AG04450 (cell line): ENCODE measurements at places on chromosomes 3 and 15. TPM values are rescaled to one million over a fixed set of nuclear protein-coding genes. Genes with fewer than 3 reads are reported as not detected.

Gene HRG
- not detected in 2 replicates for polyA plus RNA-seq

Gene GOLGA8J
- polyA plus RNA-seq = not detected in 2 replicates

Gene TBL1XR1
- 199 and 207 TPM in 2 replicates for polyA plus RNA-seq

Gene NUP210
- 0.04 and 0.05 TPM in 2 replicates for polyA plus RNA-seq

Gene ATP13A5
- not detected in 2 replicates for polyA plus RNA-seq

Gene TARS3
- polyA plus RNA-seq = 7.2 and 8.5 TPM in 2 replicates
